ENCODE measurements at places on chromosomes 5 and 9.

- no peak for DNase-seq
Observed at GRCh38 chr9:79395755-79396154, 176.0 kb upstream of the TLE4 start.

GRCh38 chr9:4489919-4490704, at the start of gene SLC1A1:
TSS of gene SLC1A1 (plus strand) at chr9:4490468. CDS start at chr9:4490680, 212 bp downstream.
- DNase-seq = no peak

DNA sequence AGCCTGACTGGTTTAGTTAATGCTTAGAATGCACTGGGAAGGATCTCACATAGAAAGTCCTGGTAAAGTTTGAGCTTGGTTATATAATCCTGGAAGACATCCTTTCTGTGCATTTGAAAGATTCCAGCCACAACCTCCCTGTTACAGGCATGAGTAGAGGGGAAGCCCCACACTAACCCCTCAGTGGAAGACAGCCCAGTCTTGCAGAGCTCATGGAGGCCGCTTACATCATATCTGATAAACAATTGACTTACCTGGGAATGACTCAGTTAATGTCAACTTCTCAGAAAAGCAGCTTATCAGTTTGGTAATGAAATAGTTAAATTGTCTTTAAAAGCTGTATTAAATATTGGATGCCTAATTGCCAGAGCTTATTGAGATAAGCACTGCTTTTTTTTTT, 28.1 kb upstream of the PDE8B start:
- no peak for DNase-seq

- no peak for DNase-seq
Observed at GRCh38 chr9:7103367-7103766, 345.6 kb downstream of the KDM4C start.

DNA sequence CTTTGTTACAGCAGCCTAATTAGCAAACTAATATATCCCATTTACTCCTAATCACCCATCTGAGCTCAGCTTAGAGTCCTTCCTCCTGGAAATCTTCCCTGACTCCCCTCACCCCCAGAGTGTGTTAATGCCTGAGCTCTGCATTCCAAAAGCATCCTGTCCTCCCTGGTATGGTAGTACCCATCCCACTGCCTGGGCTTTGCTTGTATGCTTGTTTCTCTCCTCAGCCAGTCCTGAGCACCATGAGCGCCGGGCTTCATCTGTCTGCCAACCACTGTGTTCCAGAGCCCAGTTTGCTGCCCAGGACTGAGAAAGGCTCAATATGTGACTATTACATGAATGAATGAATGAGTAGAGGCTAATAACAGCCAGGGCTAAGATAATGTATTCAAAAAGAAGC, 272.4 kb downstream of the CDK5RAP2 start:
- no peak for DNase-seq

GRCh38 chr9:25752398-25752797, 74.2 kb upstream of the TUSC1 start:
- DNase-seq = no peak

DNA sequence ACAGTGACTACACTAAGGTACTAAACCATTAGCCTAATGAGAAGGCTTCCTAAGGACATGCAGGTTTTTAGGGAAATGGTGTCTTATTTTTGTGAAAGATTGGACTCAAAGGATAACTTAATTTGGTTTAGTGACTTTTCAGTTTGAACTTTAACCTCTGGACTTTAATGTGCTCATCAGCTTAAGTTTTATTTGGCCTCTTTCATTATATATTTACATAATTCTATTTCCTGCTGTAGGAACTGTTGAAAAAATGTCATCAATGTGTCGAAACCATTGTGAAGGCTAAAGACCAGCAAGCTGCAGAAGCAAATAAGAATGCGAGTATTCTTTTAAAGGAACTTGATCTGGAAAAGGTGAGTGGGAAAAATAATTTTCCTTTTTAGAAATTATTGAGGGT, 34.3 kb upstream of the EIF4EBP3 start:
- no peak for DNase-seq

Data from activated gamma-delta T cell treated with anti-CD3 and anti-CD28 coated beads, Interleukin-2, amount 50 U/mL, for 16 hours (primary cell).